ENCODE measurements at places on chromosomes 2 and 18. TPM values are rescaled to one million over a fixed set of nuclear protein-coding genes. Genes with fewer than 3 reads are reported as not detected.

DNA sequence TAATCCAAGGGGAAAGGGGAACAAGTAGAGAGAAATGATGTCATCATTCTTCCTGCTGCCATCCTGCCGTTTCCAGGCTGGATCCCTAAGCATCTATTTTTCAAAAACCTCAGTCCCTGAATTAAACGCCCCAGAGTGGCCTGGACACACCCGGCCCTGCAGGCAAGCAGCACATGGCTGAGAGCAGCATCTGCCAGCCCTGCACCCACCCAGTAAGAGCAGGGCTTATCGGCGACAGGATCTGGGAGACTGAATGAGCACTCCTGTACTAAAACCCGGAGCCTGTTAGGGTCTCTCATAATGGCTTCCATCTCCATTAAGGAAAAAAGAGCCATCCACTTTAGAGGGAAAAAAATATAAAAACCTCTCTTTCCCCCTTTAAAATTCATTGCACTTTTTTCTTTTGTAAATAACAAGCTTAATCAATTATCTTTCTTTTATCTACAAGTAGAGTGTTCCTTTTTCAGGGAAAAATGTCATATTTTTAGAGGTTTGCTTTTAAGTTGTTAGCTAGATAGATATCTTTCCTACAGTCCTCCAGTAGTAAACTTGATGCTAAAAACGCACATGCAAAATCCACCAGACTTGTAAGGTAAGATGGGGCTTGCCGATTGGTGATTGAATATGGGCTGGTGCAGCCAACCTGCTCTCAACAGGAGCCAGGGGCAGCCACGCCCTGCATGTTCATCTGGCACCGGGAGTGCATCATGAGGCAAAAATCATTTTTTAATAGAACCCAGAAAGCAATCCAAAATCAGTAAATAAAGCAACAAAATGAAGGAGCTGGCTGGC lies 457.8 kb downstream of the EIPR1 start:
- DNase-seq, result no peak
- no peak overlapping the region for H3K4me3 ChIP-seq
- H3K36me3 ChIP-seq, result no peaks in the 10 kb centered on the region
- H3K27ac ChIP-seq, result no peak overlapping the region

DNA sequence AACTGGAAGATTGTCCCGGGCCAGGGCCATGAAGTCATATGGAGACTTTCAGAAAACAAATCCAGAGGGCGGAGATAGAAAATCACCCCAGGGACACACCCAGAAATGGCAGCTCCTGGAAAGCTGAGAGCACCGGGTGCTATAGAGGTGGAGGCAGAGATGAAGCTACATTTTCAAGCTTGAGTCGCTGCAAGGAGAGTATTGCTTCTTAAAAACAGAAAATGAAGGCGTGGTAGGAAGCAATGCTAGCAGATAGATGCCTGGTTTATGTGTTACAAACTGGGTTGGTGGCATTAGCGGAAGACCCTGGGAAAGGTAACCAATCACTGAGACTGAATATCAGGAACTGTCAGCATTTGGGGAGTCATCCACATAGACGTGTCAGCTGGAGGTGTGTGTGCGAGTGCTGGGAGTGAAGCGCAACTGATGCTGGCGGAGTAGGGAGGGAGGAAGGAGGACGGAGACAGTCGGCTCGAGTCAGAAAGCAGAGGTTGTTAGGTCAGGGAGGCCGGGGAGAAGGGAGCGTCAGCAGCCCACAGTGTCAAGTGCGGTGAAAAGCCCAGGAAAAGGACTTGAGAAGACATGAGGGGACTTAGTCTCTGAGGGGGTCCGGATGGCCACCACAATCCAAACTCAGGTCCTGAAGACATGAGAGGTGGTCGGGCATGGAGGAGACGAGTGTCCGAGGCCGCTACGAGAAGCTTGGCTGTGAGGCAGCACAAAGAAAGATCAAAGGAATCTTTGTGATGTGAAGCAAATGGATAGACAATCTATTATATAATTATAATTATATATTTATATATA lies 45.4 kb downstream of the C18orf63 start:
- DNase-seq, result no peak
- H3K27me3 ChIP-seq, result no peaks in the 10 kb centered on the region
- H3K4me3 ChIP-seq, result no peak overlapping the region
- no peak overlapping the region for H3K27ac ChIP-seq
- H3K4me1 ChIP-seq, result no peaks in the 10 kb centered on the region
- no peaks in the 10 kb centered on the region for H3K36me3 ChIP-seq

DNA sequence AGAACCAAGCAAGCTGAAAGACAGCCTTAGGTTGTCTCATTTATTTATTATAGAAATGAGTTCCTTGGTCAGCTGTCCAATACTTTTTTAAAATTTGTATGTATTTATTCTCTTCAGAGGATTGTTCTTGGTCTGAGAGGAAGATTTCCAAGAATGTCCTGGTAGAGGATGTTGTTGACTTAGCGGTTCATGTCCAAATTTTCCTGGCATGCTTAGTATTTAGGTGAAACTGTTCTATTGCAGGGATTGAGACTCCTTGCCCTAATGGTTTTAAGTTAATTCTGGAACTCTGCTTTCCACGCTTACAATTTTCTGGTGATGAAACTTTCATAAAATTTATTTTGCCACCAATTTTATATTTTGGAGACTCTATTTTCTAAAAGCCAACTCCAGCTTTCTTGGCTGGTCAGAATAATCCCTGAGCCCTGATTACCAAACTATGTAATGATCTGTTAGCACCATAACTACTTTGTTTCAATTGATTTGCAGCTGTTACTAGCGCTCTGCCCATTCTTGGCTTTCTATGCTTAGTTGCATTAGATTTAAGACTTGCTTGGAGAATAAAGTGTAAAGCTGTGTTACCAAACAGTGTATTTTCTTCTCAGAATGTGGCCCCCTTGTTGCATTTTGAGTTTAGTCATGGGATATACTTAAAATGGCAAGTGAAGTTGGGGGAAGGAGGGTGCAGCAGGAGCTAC lies 1868.8 kb upstream of the CELF4 start:
- no peaks in the 10 kb centered on the region for H3K36me3 ChIP-seq
- DNase-seq, result no peak
- H3K27me3 ChIP-seq, result no peaks in the 10 kb centered on the region
- no peaks in the 10 kb centered on the region for H3K4me1 ChIP-seq
- H3K27ac ChIP-seq, result no peak overlapping the region
- H3K4me3 ChIP-seq, result no peak overlapping the region

GRCh38 chr2:105397025-105397722 lies 1.7 kb downstream of the FHL2 start:
- no peak overlapping the region for H3K4me3 ChIP-seq
- H3K27ac ChIP-seq, result no peak overlapping the region
- no peak for DNase-seq
- peaks cover 5% of the 10 kb centered on the region for H3K4me1 ChIP-seq

CD302 gene
- total RNA-seq, result 109 TPM

ZNF892 gene
- total RNA-seq, result 3.8 TPM

PFN4 gene
- 1.5 TPM for total RNA-seq

All from upper lobe of right lung (tissue), 1 donor.